ENCODE measurements at places on chromosomes 1 and 21.
A peak's percentile ranks its signal among the peaks of the same experiment; 100 is the strongest.

GRCh38 chr1:215581896-215582295, 14.8 kb downstream of the KCTD3 start:
- no peak for DNase-seq

DNA sequence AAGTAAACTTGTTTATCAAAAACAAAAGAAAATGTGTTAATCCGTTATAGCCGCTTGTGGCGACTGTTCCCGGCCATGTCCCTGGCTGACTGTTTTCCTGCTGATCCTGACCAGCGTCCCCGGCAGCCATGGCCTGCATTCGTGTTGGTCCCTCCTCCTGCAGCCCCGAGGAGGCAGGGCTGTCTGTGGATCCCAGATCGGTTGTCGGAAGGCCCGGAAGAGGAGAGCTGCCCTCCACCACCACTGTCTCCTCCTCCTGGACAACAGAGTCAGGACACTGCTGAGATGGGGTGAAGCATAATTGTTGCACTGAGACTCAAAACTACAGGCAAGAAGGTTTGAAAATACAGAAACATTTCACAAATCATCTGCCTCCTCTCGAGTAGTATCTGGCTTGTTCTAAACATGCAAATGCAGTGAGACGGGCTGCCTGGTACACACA, 3.6 kb upstream of the MXRA8 start:
- no peak for DNase-seq

DNA sequence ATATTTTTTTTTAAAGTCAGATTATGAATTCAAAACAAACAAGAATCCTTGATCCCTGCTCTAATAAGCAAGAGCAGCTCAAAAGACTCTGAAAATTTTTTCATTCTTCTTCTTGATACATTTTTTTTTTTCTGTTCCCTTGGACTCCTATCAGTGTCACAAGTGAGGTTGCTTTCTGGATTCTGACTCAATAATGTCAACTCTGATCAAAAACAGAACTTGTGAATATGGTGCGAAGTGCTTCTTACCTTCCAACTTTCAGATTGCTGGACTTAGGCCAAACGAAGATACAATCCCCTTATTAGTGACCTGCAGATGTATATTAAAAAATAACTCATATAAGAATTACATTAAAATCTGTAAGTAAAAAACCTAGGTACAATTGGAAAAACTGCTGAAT, 136.1 kb downstream of the GPATCH2 start:
- no peak for DNase-seq

DNA sequence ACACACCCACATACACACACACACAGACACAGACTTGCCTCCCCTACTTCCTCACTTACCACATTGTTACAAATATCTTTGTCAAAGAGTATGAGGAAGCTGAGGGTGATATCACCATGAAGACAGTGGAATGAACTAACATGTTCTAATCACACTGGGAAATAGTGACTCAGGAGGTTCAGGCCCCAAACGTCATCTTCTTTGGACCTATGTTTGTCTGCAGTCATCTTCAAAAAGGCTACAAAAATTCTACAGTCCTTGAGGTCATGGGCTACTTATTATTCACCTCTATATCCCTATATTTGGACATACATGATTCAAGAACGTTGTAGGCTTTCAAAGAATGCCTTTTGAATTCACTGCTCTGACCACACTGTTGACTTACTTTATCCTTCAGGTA, 2.1 kb upstream of the LCE2C start:
- DNase-seq = no peak

DNA sequence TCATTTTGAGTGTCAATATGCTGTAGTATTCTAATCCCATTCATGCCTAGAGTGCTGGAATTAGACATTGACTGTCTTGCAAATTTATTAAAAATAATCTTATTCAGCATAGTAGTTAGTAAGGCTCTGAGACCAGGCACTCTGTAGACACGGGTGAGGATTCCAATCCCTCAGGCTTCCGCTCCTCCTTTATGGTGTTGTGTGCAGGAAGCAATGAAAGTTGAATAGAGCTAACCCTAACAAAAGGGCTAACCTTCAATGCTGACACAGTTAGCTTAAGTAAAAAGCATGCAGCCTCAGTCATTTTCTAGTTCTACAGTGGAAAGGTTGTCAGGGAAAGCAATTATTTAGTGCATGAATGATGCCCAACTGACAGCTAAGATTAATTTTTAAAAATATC, 199.6 kb upstream of the SGIP1 start:
- DNase-seq = no peak

DNA sequence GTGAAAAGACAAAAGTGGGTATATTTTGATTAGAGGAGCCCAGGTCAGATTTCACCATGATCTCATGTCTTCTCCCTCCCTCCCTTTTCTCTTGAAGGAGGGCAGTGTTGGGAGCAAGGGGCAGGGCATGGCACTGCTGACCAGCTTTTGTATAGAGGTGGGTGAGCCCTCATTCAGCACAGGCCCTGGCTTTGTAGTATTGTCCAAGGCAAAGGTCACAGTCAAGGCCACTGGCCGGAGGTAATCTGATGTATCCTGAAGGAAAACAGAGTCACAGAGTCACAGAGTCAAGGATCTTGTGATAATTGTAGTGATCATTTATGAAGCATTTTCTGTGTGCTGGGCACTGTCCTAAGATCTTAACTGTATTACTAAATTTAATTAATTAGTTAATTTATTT, 11.9 kb downstream of the ITGA10 start:
- DNase-seq = no peak

- DNase-seq = no peak
Measured at GRCh38 chr1:18351735-18352134, 129.0 kb upstream of the KLHDC7A start.

GRCh38 chr1:202807926-202808757, at the start of gene KDM5B:
Gene KDM5B (minus strand): TSS chr1:202808421. CDS start chr1:202808305, 116 bp downstream.
- DNase-seq = peak; percentile 44

DNA sequence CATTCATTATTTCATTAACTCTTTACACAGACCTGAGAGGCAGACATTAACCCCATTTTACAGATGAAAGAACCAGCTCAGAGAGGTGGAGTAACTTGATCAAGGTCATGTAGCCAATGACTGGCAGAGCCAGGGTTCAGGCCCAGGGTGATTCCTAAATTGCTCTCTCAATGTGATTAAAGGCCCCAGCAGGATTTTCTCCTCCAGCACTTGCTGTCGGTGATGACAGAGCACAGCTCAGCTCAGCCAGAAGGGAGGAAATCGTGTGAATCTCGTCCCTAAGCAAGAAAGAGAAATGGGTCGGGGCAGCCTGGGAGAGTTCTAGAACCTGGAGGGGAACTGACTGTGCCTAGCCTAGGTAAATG, 19.5 kb upstream of the RNF19B start:
- DNase-seq = no peak

DNA sequence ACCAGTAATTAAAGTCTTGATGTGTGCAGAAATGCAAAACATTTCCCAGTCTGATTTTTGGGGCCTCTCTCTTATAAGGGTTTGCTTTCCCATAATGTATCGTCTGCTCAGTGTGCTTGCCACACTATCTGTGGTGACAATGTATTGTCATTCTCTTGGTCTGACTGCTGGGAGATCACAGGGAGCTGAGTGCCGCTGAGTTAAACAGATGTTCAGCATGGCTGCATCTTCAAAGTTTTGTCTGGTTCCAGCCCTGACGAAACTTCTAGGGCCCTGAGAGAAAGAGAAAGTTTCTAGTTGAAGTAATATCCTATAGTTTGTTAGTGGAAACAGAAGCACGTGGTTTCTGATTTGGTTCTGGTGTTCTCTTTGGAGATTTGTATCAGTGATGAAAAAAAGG, 42.6 kb downstream of the DNM3 start:
- DNase-seq = no peak

DNA sequence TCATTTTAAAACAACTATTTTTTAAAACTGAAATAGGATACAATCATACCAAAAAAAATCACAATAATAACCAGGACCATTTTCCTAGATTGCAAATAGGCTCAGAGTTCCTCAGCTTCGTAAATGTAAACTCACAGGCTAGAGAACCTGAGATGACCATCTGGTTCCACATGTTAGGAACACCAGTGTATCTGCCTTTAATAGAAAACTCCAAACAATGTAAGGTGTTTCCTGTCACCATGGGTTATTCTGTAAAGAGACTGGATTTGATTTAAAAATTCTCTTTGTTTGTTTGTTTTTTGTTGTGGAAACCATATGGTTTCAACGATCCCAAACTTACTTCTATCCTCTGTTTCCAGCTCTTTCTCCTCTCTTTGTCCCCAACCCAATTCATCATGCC, 197.5 kb downstream of the ZZZ3 start:
- DNase-seq = no peak

GRCh38 chr1:230827081-230827681, 41.1 kb downstream of the C1orf198 start:
- no peak for DNase-seq

- no peak for DNase-seq
Measured at GRCh38 chr1:96520579-96520947, 201.0 kb upstream of the PTBP2 start.

DNA sequence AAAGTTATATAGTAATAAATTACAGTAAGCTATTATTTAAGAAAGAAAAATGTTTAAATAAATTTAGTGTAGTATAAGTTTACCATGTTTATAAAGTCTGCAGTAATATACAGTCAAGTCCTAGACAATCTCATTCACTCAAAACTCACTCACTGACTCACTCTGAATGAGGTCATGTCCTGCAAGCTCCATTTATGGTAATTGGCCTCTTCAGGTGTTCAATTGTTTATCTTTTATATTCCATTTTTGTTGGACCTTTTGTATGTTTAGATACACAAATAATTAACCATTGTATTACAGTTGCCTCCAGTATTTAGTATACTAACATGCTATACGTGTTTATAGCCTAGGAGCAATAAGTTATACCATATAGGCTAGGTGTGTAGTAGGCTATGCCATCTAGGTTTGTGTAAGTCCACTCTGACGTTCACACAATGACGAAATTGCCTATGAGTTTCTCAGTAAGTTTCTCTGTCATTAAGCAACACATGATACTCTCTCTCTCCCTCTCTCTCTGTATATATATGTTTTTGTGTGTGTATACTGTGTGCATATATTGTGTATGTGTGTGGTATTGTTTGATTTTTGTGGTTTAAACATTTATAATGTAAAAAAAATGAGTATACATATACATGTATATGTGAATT, 161.2 kb downstream of the NCAM2 start:
- DNase-seq = no peak

GRCh38 chr1:55867304-55867843, 652.2 kb upstream of the USP24 start:
- no peak for DNase-seq

GRCh38 chr1:244094880-244095528, 43.9 kb downstream of the ZBTB18 start:
- no peak for DNase-seq

DNA sequence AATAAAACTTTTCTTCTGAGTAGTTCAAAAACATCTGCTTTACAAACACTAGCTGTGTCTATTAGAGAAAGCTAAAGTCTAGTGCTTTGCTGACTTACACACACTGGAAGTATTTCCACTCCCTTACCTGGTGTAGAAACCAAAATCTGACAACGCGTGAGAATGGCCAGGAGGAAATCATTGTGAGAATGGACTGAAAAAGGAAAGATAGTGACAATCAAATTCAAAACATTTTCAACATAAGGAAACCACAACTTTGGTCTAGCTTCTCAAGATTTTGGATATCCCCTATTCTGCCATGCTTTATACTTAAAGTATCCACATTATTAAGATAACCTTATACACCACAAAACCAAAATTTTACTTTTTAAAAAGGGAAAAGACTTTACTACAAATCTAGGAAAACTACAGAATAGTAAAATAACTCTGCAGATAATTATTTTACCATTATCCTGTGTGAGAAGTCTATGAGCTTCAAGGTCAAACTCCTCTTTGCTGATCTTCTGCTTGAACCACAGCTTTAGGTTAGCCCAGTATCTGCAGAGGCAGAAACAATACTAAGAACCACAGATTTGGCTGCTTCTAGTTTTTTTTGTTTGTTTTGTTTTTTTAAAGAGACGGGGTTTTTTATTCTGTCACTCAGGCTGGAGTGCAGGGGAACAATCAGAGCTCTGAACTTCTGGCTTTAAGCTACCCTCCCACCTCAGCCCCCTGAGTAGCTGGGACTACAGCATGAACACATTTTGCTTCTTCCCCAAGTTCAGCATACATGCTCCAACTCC, 6.6 kb downstream of the TADA1 start:
- DNase-seq = no peak

DNA sequence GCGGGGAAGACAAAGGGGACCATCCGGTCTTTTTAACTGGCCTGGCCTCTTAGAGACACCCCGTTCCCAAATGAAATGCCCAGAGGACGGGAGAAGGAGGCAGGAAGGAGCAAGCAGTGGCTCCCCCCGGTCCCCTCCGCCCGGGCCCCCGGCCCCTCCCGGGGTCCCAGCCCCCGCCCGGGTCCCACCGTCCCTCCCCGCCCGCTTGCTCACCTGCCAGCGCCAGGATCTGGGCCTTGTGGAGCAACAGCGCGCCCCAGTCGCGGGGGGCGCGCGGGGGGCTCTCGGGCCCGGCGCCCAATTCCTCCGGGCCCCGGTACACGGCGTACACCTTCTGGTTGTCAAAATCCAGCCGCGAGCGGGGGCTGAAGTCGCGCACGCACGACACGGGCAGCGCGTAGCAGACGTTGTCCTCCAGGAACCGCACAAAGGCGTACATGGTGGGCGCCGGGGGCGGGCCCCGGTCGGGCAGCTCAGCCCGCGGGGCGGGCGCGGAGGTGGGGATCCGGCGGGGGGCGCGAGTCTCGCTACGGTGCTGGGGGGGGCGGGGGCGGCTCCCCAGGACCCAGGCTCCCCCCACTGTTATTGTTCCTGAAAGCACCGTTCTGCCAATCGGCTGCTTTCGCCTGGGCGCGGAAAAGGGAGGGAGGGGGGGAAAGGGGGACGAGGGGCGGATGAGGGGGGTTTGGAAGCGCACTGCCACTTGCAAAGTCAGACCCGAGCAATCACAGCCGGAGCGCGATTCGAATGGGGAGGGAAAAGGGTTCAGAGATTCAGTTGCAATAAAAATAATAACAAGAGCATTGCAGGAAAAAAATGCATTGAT, at the start of gene BEND5:
TSS of gene BEND5 (minus strand) at position 499 of the 826 bp plus-strand sequence. CDS start at position 439, 60 bp downstream.
- peak; percentile 21 for DNase-seq

GRCh38 chr21:26965040-26965906, 1.6 kb downstream of the ADAMTS5 start:
- DNase-seq = no peak

DNA sequence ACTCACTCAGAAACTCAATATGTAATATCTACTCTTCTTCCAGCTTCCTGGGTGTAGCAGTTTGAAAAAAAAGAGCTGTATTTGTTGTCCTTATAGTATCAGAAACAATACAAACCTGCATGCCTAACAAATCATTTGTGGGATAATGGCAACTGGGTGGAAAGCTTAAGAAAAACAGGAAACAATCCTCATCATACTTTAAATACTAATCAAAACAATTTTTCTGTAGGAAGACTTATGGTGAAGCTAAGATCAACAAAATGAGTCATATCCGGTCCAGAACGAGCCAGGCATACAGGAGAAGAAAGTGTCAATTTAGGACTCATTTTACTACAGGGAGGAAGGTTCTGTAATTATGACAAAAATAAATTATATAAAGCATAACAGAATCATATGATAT, 181.8 kb upstream of the ADGRL4 start:
- no peak for DNase-seq

- no peak for DNase-seq
Measured at GRCh38 chr1:39427912-39428311, 63.5 kb upstream of the BMP8A start.

- no peak for DNase-seq
Measured at GRCh38 chr1:80170811-80171485, 1164.4 kb upstream of the ADGRL4 start.

GRCh38 chr1:41249319-41249718, 7.2 kb upstream of the SCMH1 start:
- no peak for DNase-seq

Data from GM12892 (cell line).